ENCODE measurements at places on chromosomes 1 and 21. TPM values are rescaled to one million over a fixed set of nuclear protein-coding genes. Genes with fewer than 3 reads are reported as not detected.
A peak's percentile ranks its signal among the peaks of the same experiment; 100 is the strongest.

The KIF14 gene
- 0.32 TPM for total RNA-seq

The FMO4 gene
- total RNA-seq: 4.6 TPM

The AGRN gene
- 18.8 TPM for total RNA-seq

The ZBTB21 gene
- total RNA-seq: 12.6 TPM

The DEGS1 gene
- total RNA-seq: 109 TPM

The ZNF648 gene
- total RNA-seq: not detected

The C1orf116 gene
- total RNA-seq: not detected

The OR2T33 gene
- total RNA-seq: not detected

The ZFP69 gene
- total RNA-seq: 4.3 TPM

The PALMD gene
- total RNA-seq: 31.0 TPM

- DNase-seq: no peak
Observed at GRCh38 chr1:36223381-36223995, 755 bp upstream of the THRAP3 start.

- no peak for DNase-seq
Observed at GRCh38 chr1:115356356-115356755, 18.3 kb upstream of the NGF start.

DNA sequence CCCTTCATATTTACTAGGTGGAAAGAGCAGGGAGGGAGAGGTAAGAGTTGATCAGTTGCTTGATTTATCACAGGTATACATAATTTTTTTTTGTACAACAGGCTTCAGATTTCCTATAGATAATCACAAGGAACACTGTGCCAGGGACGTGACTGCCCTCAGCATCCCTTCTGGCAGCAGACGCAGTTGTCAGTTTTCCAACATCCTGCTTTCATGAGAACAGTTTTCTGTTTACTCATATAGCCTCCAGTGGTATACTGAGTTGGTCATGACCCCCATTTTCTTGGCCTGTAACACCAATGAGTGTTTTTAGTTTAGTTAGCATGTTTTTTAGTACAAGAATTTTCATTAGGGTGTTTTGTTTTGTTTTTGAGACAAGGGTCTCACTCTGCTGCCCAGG lies 37.9 kb upstream of the PTPRF start:
- DNase-seq: no peak

- DNase-seq: no peak
Observed at GRCh38 chr1:207364614-207365013, 43.1 kb downstream of the CD55 start.

DNA sequence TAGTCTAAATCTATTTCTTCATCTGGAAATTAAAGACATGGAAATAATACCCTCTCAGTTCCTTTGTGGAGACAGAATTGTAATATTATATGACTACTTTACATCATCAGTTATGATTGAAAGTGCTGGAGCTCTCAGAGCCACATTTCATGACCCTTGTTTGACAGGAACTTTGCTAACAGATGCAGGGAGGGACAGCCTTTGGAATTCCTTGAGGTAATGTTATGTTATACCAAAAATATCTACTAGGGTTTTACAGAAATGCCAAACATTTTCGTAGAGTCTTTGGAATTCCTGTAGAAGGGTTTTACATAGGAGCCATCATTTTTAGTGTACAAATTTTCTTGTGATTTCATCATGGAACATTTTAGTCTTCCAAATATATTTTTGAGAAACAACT lies 57.4 kb upstream of the ADAMTS5 start:
- DNase-seq: no peak

- DNase-seq: no peak
Observed at GRCh38 chr1:37797750-37798345, 4.2 kb downstream of the MANEAL start.

GRCh38 chr1:235069577-235070563 lies 58.8 kb downstream of the TOMM20 start:
- peak; percentile 92 for DNase-seq

DNA sequence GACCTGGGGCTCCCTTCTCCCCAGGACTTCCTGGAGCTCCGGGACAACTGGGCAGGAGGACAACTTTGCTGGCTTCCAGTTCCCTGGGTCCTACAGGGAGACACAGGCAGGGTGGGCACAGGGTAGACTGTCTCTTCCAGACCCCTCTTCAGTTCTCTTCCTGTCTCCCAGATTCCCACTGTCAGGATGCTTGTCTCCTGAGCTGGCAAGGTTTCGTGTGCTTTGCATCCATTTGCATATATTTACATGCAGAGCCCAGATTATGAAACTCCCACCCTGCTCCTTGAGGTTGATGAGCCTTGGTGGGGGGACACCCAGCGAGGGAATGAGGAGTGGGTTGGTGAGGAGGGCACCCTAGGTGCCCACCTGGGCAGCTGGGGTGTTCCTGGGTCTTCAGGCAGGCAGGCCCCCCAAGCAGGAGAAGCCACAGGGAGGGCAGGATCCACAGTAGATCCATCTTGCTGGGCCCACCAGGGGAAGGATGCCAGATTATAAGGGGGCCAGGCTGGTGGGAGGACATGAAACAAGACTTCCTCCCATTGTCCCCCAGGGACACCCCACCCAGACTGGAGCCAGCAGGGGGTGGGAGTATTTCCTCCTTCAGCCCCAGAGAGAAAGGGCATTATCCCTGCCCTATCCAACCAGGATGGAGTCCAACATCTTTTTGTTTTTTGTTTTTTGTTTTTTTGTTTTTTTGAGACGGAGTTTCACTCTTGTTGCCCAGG lies at the start of gene FCN3:
TSS of gene FCN3 (minus strand) at position 463 of the 725 bp plus-strand sequence. CDS start at position 457, 6 bp downstream.
- DNase-seq: peak; percentile 59

DNA sequence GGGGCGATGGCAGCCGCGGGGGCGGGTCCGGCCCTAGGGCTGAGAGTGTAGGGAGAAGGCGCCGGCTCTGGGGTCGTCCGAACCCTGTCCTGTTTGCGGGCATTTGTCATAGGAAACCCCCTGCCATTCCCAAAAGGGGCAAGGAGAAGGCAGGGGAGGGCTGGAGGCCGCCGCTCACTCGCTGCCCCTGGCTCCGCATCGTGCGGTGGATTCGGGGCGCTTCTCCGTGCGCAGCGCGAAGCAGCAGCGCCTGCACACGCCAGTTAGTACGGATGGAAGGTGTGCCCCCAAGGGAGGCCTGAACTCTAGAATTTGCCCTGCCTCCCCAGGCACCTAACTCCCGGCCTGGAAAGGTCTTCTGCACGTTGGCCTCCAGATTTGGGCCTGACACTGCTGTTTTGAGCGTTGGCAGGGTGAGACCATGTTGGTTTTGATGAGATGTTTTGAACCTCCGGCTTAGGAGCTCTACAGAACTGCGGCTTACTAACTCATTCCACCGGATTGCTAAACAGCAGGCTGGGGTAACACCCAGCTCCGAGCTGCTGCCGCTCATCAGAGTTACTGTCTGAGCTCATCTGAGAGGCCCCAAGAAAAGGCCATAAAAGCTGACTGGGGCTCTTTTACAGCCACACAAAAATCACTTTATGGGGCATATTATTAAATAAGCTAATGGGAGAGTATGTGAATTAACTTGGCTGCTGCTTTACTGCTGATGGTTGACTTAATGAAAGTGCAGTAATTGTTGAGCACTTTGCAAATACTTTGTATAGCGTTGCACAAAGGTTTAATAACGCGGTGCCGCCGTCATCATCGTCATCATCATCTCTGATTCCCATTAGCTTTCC lies 987 bp downstream of the GPR137B start:
- no peak for DNase-seq

DNA sequence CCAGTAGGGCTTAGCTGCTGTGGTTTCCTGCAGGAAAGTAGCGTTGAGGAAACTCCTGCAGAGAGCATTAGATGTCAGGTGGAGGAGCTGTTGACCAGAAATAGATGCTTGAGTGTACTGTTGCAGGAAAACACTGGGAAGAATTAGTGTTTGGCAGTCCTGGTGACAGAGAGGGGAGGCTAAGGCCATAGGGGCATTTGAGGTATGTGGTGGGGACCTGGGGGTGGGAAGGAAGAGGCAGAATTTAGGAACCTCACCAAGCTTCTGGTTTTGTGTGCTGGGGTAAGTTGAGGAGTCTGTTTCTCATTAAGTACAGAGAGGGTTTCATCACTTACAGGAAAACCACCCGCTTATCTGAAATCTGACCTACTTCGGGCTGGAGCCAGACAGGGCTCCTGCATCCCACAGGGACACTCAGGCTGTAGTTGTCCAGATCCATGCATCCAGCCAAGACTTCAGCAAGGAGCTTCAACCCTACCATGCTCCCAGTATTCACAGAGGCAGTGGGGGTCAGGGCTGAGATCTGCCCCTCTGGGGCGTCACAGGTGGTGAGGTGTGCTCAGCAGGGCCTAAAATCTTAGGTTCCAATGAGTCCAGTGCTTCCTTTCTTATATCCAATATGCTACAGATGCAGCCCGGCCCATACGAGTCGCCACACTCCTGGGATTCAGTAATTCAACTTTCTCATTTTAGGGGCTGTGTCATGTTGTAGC lies 15.1 kb downstream of the SH2D2A start:
- no peak for DNase-seq

- no peak for DNase-seq
Observed at GRCh38 chr1:44464361-44464760, 59.3 kb downstream of the RNF220 start.

DNA sequence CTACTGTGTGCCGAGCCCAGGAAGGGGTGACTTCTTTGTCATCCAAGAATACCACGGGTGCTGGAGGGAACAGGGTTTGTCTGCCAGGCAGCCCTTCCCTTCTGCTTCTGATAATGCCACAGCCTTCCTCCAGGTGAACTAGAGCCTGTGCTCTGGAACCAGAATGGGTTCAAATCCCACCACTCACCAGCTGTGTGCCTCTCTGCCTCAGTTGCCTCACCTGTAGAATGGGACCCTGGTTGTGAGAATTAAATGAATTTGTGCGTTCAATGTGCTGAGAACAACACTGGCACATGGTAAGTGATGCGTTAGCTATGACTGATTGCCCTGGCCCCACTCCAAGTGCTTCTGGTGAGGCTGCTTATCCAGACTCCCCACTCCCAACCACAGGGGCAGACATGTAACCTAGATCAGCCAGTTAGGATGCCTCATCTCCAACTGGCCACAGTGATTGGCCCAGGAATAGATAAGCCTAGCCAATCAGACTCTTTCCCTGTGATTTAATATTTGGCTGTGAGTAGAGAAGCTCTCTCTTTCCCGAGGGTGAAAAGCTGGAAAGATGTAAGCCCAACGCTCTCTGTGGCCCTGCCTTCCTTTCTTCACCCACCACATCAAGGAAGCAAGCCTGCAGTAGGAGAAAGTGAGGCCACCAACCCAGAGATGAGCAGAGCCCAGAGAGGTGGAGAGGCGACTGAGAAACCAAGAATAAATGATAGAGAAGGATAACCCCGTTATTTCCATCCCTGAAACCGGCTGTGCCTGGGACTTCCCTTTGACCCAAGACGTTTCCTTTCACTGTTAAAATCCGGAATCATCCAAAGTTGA lies 20.8 kb upstream of the LAPTM5 start:
- DNase-seq: no peak

DNA sequence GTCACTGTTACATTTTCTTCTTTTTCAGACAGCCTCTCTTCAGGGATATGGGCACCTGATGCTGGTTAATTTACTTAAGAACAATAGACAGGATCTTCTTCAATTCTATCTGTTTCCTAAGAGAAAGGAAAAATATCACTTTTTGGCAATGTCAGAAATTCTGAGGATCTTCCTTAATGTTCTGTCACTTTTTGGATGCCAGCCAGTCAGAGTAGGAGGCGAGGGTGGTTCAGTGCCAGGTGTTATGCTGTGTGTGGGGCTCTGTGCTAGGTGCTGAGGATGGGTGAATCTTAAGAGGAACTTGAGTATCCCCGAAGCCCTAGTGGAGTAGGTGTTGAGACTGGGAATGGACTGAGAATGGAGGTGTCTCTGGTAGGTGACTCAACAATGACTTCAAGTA lies 133.5 kb downstream of the UCK2 start:
- no peak for DNase-seq

DNA sequence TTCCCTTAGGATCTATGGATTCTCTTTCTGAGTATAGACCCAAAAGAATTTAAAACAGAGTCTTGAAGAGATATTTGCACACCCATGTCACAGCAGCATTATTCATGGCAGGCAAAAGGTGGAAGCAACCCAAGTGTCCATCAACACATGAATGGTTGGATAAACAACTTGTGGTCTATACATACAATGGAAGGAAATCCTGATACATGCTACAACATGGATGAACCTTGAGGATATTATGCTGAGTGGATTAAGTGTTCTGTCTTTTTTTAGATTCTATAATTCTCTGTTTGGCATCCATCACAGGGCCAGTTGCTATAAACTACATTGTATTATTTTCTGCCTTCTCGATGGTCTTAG lies 39.8 kb downstream of the PTPN14 start:
- no peak for DNase-seq

- no peak for DNase-seq
Observed at GRCh38 chr21:16912075-16912474, 600.8 kb upstream of the CXADR start.

GRCh38 chr21:41211060-41211805 lies 43.3 kb downstream of the BACE2 start:
- DNase-seq: no peak

DNA sequence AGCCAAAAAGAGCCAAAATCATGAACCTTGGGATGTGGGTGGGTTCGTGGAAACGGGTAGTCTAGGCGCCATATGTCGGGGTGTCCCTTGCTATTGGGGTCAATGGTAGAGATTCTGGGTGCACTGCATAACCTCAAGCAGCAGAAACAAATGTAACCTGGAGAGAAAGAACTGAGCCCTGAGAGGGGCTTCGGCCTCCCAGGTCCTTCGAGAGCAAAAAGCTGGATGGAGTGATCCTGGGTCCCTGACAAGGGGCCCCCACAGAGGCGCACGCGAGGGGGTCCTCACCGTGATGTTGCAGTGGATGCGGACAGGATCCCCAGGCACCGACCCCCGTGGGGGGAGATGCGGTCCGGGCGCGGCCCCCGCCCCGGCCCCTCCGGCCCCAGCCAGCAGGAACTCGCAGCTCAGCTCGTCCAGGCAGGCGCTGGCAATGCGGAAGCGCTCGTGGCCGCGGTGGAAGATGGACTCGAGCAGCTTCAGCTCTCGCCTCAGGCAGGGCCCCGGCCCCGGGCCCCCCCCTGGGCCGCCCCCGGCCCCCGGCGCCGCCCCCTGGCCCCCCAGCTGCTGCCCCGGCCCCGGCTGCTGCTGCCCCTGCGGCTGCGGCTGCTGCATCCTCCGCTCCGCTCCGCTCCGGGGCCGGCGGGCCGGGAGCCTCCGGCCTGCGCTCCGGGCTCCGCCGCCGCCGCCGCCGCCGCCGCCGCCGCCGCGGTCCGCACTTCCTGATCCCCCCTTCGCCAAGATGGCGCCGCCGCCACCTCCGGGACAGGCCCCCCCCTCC lies at the start of gene UBE2Q1:
TSS of gene UBE2Q1 (minus strand) at position 724 of the 781 bp plus-strand sequence. CDS start at position 615, 109 bp downstream.
- DNase-seq: peak; percentile 90

- no peak for DNase-seq
Observed at GRCh38 chr1:156379420-156380165, 10.6 kb downstream of the RHBG start.

DNA sequence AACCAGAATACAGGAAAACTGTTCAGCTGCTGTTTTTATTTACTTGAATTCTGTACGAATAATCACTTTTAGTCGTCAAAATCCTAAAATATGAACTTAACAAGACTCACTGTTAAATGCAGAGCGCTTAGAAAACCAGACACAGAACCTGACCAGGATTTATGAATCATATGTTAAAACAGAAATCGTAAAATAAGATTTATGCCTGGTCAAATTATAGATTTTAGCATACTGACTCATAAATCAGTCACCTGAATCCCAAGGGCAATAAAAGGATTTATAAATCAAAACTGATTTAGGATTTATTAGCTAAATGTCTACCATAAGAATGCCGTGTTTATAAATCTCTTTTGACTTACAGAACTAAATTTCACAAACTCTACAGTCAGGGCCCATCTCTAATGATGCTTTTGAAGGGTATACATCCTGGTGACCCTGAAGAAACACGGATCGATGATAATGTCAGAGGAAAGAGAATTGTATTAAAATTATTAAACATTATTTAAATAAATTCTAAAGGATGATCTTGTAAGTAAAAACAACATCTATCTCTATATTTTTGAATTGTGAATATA lies 28.8 kb downstream of the CYYR1 start:
- DNase-seq: no peak

All from posterior vena cava (tissue), 2 donors.